Caudate nucleus (tissue), 63 donors: ENCODE measurements at places on chromosomes 11 and 22.

- DNase-seq, result no peak
Measured at GRCh38 chr11:103633068-103633788, 403.2 kb upstream of the DDI1 start.

DNA sequence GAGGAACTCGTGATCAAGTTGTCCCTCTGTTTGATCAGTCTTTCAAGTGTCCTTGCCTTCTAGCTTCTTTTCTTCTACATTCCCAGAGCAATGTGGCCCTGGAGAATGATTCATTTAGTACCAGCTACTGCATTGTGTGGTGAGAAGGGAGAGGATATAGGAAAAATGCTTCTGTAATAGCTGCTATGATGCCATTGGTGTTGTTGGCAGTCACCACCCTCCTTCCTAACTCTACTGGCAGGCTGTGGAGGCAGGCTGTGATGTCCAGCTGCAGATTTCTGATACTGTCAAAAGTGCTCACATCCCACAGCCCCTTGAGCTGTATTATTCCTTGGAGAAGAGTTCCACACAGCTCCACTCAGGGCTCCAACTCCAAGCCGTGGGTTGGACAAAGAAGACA lies 52.8 kb downstream of the ENDOD1 start:
- no peak for DNase-seq

DNA sequence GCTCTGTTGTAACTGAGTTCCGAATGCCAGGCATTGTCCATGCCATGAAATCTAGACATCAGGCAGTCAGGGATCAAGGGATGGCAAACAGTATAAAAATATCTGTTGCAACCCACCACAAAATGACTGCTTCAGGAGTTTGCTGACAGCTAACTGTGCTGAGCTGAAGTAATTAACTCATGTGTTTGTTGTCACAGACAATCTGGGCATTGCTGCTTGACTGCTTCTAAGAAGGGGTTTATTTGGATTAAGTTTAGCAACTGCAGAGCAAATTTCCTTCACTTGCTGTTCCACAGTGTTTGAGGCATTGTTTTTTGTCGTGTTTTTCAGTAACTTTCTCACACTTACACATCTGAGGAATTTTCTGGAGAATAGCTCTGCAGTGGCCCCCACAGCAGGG lies 30.4 kb downstream of the BSX start:
- no peak for DNase-seq

DNA sequence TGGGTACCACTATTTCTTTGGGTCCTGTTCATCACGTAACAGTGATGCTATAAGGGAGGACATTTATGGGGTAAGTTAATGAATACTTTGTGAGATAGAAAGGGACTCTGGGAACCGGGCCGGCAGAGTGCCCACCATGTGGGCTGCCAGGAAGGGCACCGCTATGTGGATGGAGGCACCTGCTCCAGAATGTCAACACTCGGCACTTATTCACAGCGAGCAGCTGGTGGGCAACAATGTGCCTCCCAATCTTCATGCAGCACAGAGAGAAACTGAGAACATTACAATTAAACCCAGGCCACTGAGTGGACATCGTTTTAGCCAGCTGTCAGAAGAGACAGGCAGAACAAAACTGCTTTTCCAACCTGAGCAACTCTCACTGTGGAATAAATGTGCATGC lies 15.8 kb upstream of the ELFN2 start:
- no peak for DNase-seq

GRCh38 chr11:73314117-73314961 lies 6.3 kb downstream of the ARHGEF17 start:
- DNase-seq, result peak; percentile 46

- DNase-seq, result peak; percentile 74
Measured at GRCh38 chr22:27801616-27802345, at the start of gene MN1. TSS of gene MN1 (minus strand) at chr22:27801756. CDS start at chr22:27800543, 1,213 bp downstream.

GRCh38 chr22:21582801-21583740 lies 15.6 kb downstream of the UBE2L3 start:
- no peak for DNase-seq

GRCh38 chr22:43018615-43019014 lies 3.7 kb upstream of the PACSIN2 start:
- no peak for DNase-seq

- DNase-seq, result no peak
Measured at GRCh38 chr22:47022475-47022874, 260.0 kb downstream of the TBC1D22A start.

- no peak for DNase-seq
Measured at GRCh38 chr11:124405581-124405980, 6.8 kb upstream of the OR8B3 start.

GRCh38 chr11:125348141-125348651 lies 147.9 kb downstream of the FEZ1 start:
- DNase-seq, result no peak

- DNase-seq, result no peak
Measured at GRCh38 chr11:79902493-79902892, 461.7 kb upstream of the TENM4 start.

GRCh38 chr11:83835423-83835822 lies 549.3 kb upstream of the CCDC90B start:
- no peak for DNase-seq

- DNase-seq, result no peak
Measured at GRCh38 chr11:119373059-119373920, 8.2 kb downstream of the USP2 start.

DNA sequence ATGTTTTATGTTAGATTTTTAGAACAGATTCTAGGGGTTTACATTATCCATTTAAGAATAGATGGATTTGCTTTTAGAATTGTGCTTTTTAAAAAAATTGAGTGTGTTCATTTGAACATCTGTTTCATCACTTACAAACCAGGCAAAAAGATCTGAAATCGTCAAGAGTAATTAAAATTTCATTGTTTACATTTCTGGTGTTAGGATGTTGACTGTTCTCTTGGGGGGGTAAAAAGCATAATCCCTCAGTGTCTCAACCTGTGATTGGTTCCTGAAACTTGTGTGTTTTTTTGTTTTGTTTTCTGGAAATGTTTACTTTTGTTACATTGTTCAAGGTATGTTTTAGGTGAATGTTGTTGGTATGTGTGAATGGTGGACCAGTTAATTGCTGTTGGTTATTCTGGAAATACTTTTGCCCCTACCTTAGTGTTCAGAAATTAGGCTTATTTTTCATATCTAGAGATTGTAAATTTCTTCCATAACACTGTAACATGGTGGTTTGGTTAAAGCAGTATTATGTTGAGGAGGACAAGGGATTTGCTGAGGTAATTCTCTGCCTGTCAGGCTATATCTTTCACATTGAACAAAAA lies 4.8 kb downstream of the PCF11 start:
- DNase-seq, result no peak

- no peak for DNase-seq
Measured at GRCh38 chr11:23620617-23621016, 760.3 kb upstream of the CCDC179 start.

GRCh38 chr11:60455531-60456042 lies at the start of gene MS4A1:
TSS of gene MS4A1 (plus strand) at chr11:60455847. CDS start at chr11:60462375, 6,528 bp downstream.
- no peak for DNase-seq

DNA sequence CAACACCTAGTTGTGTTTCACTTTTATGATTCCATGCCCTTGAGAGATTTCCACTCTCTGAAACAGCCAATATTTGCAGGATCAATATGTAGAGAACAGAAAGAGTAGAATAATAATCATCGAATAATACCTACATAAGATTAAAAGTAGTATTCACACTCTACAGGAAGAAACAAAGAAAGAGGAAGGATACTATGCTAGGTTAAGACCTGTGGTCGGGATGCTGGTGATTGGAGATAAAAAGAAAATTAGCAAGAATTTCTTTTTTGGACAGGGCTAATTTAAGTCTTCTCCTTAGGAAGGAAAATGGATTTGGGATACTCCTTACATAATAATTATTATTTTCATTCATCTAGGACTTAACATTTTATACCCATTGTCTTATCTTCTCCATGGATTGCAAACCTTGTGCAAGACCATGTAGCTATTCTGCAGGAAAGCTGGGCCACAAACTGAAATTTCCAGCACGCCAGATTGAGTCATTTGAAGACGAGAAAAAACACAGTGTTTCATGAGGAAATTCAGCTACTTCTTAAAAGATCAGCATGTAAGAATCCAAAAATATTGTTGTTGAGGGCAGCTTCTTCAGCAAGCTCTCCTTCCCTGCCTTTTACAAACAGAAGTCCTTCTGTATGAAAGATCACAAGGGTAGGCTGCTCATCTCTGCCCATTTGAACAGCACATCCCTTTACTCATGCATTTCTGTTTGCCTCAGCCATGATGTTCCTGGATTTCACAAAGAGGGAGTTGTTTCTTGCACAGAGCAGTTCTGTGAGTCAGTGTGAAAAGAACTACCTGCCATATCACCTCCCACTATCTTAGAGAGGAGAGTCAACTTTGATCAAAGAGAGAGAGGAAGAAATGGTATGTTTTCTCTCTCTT lies 90.7 kb downstream of the FAM76B start:
- no peak for DNase-seq

GRCh38 chr11:21811572-21811971 lies 381.3 kb upstream of the ANO5 start:
- DNase-seq, result no peak

DNA sequence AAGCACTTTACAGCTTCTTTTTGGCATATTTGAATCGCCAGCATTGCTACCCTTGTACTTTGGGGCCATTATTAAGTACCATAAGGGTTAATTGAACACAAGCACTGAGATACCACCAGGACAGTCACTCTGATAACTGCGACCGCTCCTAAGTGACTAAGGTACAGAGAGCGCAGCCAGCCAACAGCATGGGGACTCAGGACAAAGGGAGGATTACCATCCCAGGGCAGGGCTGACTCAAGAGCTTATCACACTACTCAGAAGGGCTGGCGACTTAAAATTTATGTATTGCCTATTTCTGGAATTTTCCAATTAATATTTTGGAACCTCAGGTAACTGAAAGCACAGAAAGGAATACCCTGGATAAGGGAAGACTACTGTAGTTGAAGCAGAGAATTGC lies 479 bp downstream of the ZNF280A start:
- DNase-seq, result no peak

DNA sequence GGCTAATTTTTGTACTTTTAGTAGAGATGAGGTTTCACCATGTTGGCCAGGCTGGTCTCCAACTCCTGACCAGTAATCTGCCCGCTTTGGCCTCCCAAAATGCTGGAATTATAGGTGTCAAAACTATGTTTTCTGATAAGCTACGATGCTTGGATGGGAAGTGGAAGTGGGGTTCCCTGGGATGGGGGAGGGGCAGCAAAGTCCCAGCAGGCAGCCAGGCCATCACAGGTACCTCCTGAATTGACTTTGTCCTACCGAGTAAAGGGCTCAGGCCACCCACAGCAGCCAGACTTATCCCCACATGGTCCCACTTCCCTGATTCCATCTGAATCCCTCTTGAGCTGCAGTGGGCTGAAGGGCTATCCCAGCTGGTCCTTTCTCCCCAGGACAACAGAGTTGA lies 6.9 kb downstream of the FTH1 start:
- DNase-seq, result no peak

GRCh38 chr11:87290304-87290922 lies 252.7 kb downstream of the TMEM135 start:
- DNase-seq, result no peak

- DNase-seq, result peak; percentile 37
Measured at GRCh38 chr11:69497221-69497787, 15.8 kb downstream of the LINC01488 start.

DNA sequence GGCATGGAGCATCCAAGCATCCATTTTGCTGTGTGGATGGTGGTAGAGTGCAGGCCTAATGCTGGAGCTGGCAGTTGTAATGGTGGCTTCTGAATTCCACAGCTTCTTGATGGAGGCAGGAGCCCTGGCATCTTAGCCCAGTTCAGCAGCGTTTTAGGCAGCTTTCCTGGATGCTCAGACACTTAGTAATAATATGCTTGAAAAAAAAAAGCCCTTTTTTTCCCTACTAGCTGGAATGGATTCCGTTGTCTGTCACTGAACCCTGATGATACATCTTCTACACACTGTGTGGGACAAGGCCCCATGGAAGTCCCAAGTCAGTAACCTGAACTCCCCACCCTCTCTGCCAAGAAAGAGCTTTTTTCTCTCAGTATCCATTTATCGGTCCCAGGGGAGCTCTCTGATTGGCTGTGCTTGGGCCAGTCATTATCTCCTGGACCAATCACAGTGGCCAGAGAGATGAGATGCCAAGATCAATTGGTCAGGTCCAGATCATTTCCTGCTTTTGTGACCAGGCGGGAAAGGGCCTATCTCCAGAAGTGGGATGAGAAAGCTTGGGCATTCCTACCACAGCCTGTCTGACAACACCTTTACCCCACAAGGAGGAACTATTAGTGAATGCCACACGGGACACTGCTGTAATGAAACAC lies 34.2 kb downstream of the MCM5 start:
- DNase-seq, result no peak

DNA sequence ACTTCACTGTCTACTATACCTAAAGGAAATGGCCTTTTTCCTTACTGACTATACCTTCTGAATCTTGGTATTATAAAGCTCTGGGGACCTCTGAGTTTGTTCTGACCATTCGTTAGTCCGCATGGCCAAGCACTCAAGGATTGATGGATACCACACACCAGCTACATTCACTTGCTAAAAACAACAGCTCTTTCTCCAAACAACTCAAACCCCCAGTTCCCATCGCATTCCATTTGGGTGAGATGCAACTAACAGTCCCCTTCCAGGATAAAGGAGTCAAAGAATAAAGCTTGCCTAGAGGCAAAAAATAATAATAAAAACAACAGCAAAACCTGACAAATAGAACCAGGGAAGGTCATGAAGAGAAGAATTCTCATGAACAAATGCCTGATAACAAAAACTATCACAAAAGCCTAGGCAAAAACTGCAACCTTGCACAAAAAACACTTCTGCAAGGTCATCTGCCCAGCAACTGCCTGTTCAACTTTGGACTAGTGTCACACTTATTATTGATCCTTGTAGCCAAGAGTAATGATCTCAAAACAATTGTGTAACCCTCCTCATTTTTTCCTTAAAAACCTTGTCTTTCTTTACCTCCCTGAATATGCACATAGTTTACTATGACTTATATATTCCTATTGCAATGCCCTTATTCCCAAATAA lies 139.0 kb upstream of the GUCY1A2 start:
- DNase-seq, result no peak

DNA sequence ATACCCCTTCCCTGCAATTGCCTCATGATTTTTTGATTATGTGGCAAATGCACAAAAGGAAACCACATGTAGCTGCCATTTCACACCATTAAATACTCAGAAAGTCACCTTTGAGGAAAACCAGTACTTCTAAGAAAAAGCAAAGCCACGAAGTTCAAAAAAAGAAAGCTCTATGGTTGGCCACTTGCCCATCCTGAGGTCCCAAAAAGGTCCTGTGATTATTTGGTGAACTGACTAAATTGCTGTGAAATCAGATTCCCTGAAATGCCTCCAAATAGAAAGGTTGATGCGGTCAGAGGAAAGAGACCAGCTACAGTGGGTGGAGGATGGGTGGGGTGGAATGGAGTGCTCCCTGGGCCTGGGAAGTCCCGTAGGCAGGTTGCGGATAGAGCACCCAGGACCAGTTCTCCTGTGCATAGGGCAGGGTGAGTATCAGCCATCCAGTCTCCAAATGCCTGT lies 26.9 kb downstream of the MRPL16 start:
- DNase-seq, result no peak
